NCI-H2081 (cell line): ENCODE measurements at places on chromosomes 3 and 15.
A peak's percentile ranks its signal among the peaks of the same experiment; 100 is the strongest.

DNA sequence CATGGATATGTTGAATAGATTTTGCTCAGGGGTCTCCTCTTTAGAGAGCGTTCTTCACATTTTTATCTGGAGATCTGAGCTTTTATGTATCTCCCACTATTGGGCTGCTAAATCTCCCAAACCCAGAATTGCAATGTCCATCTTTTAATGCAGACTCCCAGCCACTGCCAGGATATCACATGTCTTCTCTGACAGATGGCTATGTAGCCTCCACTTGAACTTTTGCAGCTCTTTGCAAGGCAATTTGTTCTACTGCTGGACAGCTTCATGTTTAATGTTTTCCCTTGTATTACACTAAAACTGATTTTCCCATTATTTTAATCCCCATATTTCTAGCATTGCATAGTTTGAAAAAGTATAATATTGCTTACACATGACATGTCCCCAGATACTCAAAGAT, 177.2 kb downstream of the LPP start:
- DNase-seq: no peak

- DNase-seq: no peak
Observed at GRCh38 chr15:45499426-45499825, 23.1 kb downstream of the SLC30A4 start.

DNA sequence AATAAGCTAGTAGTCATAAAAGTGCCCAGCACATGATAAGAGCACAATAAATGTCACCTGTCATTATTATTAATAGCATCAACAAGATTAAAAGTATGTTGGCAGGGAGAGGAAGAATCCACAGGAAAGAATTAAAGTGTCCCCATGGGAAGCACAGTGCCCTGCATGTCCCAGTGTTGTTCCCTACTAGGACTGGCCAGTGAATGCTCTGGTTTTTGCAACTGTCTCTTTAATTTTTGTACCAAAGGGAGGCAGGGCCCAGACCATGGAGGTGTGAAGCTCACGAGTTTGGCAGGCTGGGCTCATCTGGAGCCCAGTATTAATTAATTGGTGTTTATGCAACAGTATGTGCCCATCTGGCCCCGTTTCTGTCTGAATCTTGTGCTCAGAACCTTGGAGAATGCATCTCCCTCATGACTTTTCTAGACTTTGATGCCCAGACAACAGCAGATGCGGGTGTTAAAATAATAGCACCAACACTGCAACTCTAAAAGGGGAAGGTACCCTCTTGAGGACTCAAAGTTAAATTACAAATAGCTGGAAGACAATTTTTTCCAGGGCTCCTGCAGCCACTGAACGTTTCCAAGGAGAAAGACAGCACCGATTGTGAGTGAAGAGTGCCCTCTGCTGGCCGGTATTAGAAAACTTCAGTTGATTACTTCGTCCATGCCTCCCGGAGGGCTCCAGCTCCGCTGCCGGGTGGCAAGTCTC, 71.9 kb upstream of the SPATA12 start:
- DNase-seq: peak; percentile 63

DNA sequence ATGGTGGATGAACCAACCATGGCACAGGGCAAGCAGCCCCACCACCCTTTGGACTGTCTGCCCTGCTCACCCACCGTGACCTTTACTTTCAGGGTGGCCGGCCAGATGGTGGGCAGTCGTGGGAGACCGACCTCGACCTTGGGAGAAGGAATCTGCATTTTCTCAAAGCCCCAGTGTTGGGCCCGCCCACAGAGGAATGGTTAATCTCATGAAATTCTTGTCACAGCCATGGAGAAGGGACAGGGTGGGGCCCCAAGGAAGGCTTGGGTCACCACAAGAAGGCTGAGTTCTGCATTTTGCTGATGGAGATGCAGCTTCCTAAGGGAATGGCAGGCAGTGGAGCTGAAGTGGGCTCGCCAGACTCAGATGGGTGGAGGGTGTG, 2.9 kb downstream of the PLXND1 start:
- no peak for DNase-seq

GRCh38 chr3:64556046-64556445, 131.8 kb downstream of the ADAMTS9 start:
- no peak for DNase-seq

DNA sequence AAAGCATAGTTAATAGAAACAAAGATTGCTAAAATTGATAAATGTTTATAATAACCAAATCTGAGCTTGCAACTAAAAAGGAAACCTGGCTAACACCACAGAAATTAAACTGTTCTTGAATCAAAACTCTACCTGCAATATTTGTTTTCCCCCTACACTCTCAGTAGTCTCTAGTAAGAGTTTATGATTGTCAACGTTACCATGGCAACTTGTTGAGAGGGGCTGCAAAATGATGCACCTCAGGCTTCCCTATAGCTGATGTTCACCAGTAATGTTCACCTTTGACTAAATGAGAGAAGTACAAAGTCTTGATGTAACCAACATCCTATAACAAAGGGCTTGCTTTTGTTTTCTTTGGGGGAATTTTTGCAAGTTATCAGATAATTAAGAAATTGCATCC, 101.1 kb upstream of the FHIT start:
- no peak for DNase-seq
